Kasumi-1 (cell line): ENCODE measurements at places on chromosomes 5 and 9.

DNA sequence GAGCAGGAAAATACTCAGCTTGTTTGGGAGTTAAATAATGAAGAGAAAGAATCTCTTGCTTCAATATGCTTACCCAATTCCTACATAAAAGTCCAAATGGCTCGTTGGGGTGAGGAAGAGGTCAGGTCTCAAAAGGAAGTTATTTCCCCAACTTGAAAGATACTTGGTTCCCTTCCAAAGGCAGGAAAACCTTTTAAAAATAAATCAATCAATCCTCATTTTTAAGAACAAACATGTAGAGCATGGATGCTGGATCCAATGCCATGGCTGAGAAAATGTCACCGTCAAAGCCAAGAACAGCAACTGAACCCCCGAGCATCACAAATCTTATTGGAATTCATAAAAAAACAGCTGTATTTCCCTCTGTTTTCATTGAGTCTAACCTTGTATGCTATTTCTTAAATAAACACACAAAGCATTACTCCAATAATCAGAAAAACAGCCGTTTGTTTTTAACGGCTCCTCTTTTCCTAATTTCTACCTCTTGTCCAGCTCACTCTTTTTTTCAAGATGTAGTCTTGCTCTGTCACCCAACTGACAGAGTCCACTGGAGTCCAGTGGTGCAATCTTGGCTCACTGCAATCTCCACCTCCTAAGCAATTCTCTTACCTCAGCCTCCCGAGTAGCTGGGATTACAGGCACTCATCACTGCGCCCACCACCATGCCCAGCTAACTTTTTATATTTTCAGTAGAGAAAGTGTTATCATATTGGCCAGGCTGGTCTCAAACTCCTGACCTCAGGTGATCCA, 140.7 kb downstream of the GNA14 start:
- no peak for DNase-seq

DNA sequence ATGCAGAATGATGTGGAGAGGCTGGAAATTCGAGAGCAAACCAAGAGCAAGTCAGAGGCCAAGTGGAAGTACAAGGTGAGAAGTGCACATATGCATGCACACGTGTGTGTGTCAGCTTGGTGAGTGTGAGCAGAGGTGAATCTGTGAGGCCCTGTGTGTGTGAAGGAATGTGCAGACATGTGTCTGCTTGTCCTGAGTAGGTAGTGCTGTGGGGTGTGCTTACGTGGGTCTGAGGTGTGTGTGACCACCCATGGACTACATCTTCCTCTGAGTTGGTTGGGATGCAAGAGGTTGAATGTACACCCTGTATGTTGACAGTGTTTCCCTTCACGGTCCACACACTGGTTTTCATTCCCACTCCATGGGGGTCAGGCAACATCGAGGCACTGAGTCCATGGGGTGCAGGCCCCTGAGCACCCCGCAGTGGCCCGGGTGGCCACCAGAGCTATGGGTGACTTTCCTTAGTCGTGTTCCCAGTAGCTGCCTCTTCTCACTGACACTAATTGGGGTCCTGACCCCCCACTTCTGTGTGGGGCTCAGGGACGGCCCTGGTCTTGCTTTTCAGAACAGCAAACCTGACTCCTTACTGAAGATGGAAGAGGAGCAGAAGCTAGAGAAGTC, 86.7 kb downstream of the PHF2 start:
- DNase-seq, result no peak

GRCh38 chr9:94084314-94084713, at the start of gene PTPDC1:
PTPDC1 (plus strand) TSS chr9:94084464; CDS start chr9:94084531, 67 bp downstream.
- no peak for DNase-seq

GRCh38 chr5:56183506-56183905, 49.6 kb downstream of the ANKRD55 start:
- no peak for DNase-seq

- peak; percentile 56 for DNase-seq
Measured at GRCh38 chr9:90842996-90843395, 41.4 kb downstream of the SYK start.

DNA sequence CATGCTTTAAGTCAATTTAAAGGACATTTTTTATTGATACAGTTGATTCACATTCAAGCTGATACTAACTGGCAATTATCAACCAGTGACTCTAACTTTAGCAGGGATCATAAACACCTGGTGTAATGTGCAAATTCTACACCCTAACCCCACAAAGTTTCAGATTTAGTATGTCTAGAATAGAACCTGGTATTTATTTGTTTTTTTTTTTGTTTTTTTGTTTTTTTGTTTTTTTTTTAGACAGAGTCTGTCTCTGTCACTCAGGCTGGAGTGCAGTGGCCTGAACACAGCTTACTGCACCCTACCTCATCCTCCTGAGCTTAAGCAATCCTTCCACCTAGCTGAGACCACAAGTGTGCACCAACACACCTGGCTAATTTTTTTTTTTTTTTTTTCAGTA, 311.2 kb upstream of the SEMA6A start:
- no peak for DNase-seq

- DNase-seq, result no peak
Measured at GRCh38 chr9:80792726-80793125, 896.6 kb downstream of the TLE1 start.

DNA sequence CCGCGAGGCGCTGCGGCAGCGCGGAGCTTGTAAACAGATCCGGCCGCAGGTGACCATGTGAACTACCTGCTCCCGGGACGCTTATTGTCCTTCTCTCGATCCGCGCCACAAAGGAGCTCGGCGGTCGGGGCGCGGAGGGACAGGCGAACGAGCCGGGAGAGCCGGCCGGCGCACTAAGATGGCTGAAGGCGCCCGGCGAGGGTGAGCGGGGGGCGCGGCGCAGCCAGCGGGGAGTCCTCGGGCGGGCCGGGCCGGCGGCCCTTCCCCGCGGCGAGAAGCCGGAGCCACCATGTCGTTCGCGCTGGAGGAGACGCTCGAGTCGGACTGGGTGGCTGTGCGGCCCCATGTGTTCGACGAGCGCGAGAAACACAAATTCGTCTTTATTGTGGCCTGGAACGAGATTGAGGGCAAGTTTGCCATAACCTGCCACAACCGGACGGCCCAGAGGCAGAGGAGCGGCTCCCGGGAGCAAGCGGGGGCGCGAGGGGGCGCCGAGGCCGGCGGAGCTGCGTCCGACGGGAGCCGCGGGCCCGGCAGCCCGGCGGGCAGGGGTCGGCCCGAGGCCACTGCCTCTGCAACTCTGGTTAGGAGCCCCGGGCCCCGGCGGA, 535 bp downstream of the JMY start:
- no peak for DNase-seq
